NCI-H2171 (cell line): ENCODE measurements at places on chromosomes 3 and 15.
A peak's percentile ranks its signal among the peaks of the same experiment; 100 is the strongest.

GRCh38 chr3:71564361-71564760 lies 19.2 kb downstream of the FOXP1 start:
- no peak for DNase-seq

GRCh38 chr3:140821493-140821892 lies 120.1 kb upstream of the SLC25A36 start:
- DNase-seq, result no peak

DNA sequence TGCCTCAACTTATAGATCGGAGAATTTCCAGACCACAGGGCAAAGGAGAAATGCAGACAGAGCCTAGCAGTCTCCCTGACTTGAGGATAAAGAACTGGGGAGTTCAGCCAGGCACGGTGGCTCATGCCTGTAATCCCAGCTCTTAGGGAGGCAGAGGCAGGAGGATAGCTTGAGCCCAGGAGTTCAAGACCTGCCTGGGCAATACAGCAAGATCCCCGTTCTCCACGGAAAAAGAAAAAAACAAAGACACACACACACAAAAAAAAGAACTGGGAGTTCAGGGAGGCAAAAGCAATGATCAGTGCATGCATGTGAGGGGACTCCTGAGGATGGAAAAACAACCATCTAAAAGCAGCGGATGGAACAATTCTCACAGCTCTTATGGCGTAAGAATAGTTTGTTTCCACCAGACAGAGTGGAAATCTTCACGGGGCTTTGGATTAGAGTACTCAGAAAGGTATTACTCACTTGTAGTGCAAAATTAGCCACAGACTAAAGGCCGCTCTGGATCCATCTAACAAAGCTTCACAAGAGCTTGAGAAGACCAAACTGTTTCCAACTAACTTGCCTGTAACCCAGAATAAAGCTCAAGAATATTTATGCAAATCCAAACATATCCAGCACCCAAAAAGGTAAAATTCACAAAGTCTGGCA lies 16.3 kb downstream of the SEC11A start:
- DNase-seq, result no peak

GRCh38 chr3:29644261-29644660 lies 363.4 kb downstream of the RBMS3 start:
- no peak for DNase-seq

- no peak for DNase-seq
Observed at GRCh38 chr15:63457379-63457778, 47.0 kb upstream of the USP3 start.

DNA sequence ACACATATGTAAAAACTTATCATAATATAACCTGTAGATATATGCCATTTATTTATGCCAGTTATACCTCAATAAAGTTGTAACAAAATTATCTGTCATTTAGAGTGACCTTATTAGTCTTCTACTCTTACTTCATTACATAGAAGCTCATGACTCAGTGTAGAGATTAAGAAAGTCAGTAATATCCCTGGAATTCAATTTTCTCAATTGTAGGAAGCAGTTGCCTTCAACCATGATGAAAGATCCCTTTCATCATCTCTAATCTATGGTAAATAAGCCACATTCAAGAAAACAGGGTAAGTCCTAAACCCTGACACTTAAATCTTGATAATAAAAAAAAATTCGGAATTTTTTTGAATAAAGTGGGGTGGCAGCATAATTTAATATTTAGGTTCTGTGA lies 216.5 kb upstream of the PEX5L start:
- no peak for DNase-seq

- no peak for DNase-seq
Observed at GRCh38 chr3:191549357-191549756, 88.4 kb downstream of the PYDC2 start.

GRCh38 chr3:123155471-123156011 lies 46.2 kb upstream of the SEC22A start:
- no peak for DNase-seq

DNA sequence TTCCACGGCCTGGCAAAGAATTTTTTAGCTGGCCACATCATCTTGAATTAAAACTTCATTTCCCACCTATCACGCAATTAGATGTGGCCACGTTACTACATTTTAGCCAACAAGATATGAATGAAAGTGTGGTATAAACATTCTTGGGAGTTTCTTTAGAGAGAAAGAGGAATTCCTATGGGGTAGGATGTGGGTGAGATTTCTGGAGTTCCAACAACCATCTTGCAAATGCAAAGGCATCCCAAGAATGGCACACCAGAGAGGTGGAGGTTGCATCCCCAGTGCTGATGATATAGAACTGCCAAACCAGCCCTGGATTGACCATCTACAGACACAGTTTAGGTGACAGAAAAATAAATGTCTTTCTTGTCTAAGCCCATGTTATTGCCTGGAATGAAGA lies 66.3 kb upstream of the AKAP13 start:
- DNase-seq, result no peak

- no peak for DNase-seq
Observed at GRCh38 chr15:73426323-73426994, 16.5 kb upstream of the REC114 start.

- no peak for DNase-seq
Observed at GRCh38 chr3:156449710-156450574, 105.0 kb downstream of the SSR3 start.

GRCh38 chr3:152398495-152398894 lies 129.8 kb downstream of the MBNL1 start:
- DNase-seq, result no peak

DNA sequence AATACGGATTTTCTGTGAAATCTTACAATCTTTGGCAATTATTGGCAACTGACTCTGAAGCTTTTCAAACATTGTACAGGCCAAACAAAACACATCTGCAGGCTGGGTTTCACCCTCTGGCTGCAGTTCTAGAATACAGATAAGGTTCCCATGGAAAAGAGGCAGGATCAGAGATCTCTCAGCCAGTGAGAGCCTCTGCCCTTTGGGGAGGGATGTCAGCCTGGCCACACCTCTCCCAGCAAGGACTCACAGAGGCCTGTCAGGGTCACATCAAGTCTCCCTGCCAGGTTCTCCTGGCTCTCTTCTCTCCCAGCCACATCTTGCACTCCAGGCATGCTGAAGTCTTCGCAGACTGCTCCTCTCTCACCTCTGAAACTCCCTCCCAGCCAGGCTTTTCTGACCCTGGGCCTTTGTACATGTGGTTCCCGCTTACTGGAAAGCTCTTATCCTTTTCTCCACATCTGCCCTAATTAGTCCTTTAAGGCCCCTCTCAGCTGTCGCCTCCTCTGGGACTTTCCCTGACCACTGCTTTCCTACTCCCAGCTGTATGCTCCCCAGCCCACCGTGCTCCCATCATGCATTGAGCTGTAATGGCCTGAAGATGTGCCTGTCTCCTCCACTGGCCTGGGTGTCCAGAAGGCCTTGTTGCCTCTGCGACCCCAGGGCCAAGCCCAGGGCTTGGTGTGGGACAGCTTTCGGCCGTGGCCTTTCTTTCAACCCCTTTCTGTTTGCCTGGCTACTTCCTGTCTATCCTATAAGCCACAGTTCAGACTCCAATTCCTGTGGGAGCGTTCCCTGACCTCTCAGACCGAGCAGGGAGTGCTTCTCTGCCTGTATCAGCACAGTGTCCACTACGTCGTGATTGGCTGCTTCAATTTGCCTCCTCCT lies 4.3 kb downstream of the RBP1 start:
- DNase-seq, result peak; percentile 26
